Tibial nerve (tissue), 4 donors: ENCODE measurements at places on chromosomes 13 and 19.

GRCh38 chr13:36288794-36289391, 8.7 kb downstream of the CCDC169 start:
- no peak for DNase-seq

DNA sequence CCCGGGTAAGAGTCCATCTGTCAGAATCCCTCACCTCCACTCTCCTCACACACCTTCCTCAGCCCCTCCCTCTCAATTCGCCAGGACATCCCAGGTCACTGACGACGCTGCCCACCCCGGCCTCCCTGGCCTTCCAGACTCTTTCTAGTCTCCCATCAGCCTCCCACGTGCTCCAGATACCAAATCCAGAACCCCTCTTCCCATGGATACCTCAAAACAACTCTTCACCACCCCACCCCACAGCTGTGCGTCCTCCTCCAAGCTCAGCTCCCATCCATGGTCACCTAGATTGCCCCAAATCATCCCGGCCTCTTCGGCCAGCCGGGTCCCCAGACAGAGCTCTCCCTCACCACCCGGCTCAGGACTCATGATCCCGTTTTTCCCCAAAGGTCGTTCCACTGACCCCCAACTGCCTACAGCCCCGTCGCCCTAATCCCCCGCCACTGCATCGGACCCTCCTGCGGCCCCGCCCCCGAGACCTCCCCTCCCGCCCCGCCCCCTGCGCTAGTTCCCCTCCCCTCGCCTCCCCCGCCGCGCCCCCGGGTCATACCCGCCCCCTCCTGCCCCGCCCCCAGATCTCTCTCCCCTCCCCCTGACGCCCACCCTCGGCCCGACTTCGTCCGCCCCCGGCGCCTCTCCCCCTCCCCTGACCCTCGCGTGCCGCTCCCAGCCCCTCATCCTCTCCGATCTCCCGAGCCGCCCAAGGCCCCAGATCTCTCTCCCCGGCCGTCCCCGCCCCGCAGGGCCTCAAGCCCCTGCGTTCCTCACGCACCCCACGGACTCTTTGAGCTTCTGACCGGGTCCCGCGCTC, 546 bp downstream of the UBXN6 start:
- peak; percentile 28 for DNase-seq

DNA sequence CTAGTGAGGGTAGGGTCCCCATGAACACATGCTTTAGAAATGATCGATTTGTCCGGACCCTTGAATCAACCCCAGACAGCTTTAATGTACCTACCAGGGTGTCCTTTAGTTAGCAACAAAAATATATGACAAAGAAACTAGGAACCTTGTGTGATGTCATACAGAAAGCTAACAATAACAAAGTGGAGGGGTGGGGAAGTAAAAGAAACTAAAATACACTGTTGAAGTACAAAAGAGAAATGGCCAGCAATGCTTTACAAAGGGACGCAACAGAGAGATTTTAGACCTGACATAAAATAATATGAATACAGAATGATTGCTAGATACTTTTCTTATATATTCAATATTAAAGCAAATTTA, 40.0 kb downstream of the DZIP1 start:
- no peak for DNase-seq

DNA sequence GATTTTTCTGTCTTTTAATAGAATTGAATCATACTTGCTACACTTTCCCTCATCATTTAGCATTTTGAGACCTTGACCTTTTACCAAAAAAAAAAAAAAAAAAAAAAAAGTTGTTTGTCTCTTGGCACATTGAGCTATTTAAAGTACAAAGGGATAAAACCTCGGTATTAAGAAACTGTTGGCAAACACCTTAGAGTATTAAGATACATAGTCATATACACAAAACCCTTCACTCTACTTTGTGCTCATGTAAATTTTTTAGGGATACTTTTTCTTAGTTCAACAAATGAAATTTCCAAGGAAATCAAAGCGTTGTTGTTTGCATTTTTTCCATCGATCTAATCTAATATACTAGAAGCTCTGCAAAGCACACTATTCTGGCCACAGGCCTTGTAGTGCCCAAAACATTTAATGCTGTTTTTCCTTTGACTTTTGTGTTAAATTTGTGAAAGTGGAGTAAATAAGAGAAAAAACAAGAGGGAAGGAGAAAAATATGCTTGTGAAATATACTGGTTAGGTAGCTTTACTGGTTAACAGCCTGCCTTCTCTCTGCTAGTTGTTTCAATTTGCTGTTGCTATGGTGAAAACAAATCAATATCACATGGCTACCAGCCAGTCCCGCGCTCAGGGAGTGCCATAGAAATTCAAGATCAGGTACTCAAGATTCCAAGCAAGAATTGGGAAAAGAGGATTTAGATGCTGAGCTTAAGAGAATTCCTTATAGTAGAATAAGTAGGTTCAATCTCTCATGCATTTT, 2.6 kb downstream of the MBNL2 start:
- peak; percentile 40 for DNase-seq

- DNase-seq, result no peak
These were observed at the start of gene LGALS16 for GRCh38 chr19:39655613-39656012. LGALS16 (plus strand) TSS chr19:39655913; CDS start chr19:39655962, 49 bp downstream.

DNA sequence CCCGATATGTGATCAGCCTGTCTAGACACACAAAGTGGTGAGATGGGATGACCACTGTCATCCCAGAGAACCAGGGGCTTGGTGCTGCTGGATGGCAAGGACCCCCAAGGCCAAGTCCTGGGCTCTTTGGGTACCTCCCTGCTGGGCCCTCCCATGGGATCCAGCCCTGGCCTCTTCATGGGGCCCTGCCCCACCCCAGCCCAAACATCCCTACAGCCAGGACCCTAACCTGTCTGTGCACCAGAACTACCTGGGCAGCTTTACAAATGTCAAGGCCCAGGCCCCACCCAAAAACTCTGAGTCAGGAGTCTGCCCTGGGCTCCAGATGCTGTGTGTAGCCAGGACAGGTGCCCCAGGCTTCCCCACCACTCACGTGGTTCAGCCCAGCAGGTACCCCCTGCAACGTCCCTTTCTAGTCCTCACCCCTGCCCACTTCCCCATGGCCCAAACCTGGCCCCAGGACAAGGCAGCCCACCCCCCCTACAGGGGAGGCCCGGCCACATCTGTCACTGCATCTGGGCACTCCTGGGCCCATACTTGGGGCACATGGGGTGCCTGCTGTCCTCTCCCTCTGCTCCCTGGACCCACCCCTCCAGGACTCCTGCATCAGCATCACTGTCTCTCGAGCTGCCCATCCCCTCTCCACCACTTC, 233.5 kb downstream of the TUBA3C start:
- DNase-seq, result no peak

DNA sequence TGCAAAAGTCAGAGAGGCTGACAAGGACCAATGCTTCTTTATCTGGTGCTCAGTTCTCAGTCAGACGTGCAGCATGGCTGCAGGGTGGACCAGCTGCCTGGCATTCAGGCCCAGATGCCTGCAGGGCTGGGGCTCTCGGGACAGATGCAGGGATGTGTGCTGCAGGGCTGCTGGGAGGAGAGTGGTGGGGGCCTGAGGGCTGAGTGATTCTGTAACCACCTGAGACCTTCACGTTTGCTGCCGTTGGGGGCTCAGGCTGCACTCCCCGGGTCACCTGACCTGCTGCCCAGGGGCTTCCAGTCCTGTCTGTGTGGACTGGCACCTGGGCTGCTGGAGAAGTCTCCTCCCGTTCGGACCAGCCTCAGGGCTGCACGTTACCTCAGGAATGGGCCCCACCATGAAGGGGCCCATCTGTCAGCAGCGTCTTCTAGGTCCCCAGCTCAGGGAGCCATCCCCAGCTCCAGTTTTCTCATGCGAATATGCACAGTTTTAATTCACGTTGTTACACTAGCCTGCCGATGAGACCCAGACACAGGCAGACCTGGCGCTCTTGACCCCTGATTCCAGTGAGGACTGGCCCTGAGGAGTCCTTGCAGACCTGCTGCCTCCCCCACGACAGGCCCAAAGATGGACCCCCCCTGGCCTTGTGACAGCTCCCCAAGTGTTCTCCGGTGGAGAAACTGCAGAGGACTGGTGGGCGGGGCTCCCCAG, 16.9 kb downstream of the KCTD15 start:
- DNase-seq, result no peak

GRCh38 chr13:80224468-80224867, 116.5 kb downstream of the SPRY2 start:
- DNase-seq, result no peak

GRCh38 chr13:114166381-114167131, 12.5 kb upstream of the CFAP97D2 start:
- DNase-seq, result no peak

DNA sequence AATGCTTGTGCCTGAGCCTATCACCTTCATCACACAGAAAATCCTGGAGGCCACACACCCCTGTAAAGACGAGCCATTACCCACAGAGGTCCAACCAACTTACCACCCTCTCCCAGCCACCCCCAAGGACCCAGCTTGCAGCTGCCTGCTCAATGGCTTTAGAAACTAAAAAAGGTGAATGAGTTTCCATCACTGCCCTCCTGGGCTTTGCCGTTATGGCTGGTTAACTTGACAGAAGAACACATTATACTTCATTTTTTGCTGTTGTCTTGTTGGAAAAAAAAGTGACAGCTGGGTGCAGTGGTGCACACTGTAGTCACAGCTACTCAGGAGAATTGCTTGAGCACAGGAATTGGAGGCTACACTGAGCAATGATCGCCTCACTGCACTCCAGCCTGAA, 17.4 kb upstream of the FEM1A start:
- no peak for DNase-seq

GRCh38 chr19:38197937-38198704, 25.9 kb downstream of the DPF1 start:
- DNase-seq, result no peak

DNA sequence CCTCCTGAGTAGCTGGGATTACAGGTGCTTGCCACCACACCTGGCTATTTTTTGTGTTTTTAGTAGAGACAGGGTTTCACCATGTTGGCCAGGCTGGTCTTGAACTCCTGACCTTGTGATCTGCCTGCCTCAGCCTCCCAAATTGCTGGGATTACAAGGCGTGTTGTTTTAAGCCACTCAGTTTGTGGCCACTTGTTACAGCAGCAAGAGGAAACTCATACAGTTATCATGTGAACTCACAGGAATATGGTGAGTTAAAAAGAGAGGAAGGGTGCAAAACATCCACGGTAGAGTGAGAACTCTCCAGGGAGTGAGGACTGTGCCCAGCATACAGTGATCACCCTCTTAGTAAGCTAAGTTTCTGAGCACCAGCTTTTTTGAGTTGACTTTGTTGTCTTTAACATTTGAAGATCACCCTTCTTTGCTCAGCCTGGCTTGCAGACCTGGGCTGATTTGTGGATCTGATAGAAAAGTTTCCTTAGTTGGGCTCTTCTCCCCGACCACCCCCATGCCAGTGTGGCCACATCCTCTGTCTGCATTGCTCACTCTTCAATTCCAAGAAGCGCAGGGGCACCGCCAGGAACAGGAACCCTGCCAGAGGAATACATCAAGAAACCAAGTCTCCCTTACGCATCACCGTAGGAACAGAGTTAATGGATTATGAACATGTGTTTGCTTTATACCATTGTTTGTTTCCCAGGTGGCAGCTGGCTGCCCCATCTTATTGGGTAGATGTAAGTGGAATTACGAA, 16.0 kb downstream of the ALOX5AP start:
- no peak for DNase-seq

DNA sequence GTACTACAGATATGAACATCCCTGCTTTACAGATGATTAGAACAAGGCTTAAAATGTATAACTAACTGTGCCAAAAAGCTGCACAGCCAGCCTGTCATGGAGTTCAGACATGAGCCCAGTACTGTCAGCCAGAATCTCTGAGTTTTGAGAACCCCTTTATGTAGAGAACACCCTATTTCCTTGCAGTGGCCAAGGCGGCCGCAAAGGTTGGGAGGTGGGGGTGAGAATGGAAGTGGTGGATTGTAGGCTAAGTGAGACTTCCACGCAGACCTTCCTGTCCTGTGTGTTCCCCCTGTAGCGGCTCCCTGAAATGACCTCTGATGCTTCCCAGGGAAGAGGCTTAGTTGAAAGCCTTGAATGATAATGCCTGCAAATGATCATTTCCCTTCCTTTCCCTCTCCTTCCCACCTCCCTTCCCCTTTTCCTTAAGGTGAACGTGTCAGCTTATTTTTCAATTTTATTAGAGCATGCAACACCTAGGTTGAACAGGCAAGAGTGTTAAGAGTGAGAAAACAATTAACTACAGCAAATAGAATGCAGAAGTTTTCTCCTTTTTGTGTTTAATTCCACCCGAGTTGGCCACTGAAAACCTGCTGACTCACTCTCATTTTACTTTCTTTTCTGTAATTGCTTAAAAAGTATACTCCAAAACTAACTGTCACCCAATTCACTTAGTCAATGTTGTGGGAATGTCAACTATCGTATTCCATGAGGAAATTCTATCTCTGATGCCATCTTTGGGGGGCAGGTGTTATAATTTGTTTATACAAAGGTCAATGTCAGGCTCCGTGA, 167.0 kb upstream of the EDNRB start:
- DNase-seq, result no peak

DNA sequence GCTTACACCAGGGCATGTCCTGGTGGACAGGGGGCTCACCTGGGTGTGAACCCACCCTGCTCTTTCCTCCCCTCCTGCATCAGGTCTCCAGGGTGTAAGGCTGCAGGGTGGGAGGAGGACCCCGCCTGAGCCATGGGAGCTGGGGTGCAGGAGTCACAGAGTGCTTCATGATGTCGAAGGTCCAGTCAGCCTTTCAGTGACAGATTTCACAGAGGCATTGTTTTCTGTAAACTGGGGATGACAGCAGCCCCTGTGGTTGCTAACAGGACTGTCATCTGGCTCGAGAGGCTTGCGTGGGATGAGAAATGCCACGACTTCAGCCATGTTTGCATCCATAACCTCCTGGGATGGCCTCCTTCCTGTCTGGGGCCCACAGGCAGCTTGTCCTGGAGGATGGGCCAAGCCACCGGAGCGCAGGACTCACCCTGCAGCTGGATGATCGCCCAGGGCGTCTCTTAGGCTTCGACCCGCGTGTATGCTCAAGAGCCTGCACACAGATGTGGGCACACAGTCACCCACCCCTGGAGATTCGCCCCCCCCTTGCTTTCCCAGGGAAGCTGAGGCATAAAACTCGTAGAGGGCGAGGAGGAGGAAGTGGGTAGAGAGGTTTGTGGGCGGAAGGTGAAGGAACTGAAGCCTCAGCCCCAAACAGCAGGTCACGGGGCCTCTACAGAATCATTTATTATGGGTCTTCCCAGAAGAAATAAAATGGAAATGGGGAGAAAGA, 4.9 kb downstream of the NANOS3 start:
- DNase-seq, result peak; percentile 46

DNA sequence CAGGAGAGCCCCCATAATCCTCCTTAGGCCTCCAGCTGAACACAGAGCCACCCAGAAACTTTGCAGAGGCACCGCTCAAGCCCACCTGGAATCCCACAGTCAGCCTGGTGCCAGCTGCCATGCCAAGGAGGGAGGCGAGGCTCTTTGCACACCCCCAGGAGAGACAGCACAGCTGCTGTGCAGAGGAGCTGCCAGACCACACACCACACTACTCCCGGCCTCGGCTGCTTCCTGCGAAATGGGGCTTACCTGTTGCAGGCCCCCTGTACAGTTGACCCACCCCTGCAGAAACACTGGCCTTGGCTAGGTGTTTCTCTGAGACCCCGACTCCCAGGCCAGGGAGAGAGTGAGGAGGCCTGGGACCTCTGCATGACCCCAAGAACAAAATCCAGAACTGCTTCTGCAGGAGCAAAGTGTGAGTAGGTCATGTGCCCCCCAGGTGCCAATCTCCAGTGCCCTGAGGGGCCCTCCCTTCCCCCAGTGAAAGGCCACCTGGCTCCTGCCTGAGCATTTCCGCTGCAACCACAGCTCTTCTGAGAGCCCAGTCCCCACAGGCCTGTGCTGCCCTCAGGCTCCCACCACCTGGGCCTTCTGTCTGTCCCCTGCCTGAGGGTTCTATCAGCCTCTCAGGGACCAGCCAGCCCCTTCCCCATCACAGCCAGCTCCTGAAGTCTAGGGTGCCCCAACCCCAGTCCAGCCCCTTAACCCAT, 580.4 kb downstream of the UQCRFS1 start:
- no peak for DNase-seq

GRCh38 chr19:19106056-19106551, 32.2 kb downstream of the TMEM161A start:
- no peak for DNase-seq
